BJ (cell line): ENCODE measurements at places on chromosomes 6 and 20.

DNA sequence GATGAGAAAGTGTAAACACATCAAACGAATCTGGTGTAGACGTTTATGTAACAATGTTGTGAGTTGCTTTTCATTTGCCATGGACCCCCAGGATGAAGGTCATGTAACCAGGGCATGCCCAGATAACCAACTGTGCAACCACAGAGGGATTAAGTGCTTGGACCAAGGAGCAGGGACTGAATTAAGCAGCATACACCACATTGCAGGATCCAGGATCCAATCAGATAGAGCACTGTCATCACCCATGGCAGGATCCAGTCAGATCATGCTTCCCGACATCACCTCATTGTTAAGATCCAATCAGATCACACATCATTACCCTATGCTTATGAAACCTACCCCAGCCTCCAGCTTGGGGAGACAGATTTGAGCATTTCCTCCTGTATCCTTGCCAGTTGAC is 74.3 kb upstream of the RCAN2 start:
- DNase-seq, result no peak

DNA sequence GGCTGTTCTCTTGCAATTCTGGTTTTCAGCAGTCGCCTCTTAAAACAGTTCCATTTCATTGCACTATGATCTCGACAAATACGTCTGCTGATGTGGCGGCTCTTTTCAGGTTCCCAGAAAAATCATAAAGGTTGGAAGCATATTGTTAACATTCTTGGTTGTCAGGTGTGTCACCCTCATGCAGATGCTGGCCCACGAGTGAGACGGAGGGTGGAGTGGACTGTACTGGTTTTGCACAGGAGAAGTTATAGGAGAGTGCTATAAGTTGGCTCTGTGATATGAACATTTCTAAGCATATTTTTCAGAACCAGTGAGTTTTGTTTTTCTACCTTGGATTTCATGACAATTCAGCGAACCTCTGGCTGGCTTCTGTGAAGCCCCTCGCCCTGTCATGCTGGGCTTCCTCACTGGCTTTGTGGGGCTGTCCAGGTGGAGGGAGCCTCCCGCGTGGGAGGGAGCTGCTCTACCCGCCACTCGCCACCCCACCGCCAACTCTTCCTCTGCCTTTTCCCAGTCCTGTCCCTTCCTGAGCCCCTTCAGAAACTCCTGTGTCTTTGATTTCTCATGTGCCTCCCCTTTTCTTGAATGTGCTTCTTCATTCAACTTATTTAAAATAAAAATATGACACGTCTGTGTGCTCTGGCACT is 10.6 kb downstream of the IRF4 start:
- no peak for DNase-seq

GRCh38 chr6:82040405-82041221 is 206.9 kb downstream of the IBTK start:
- DNase-seq, result no peak

GRCh38 chr6:52724042-52724405 is 39.3 kb downstream of the GSTA2 start:
- peak; percentile 29 for DNase-seq

- DNase-seq, result no peak
Observed at GRCh38 chr20:58416835-58417234, 27.8 kb downstream of the VAPB start.

GRCh38 chr6:134077301-134077700 is 24.9 kb upstream of the SLC2A12 start:
- no peak for DNase-seq

DNA sequence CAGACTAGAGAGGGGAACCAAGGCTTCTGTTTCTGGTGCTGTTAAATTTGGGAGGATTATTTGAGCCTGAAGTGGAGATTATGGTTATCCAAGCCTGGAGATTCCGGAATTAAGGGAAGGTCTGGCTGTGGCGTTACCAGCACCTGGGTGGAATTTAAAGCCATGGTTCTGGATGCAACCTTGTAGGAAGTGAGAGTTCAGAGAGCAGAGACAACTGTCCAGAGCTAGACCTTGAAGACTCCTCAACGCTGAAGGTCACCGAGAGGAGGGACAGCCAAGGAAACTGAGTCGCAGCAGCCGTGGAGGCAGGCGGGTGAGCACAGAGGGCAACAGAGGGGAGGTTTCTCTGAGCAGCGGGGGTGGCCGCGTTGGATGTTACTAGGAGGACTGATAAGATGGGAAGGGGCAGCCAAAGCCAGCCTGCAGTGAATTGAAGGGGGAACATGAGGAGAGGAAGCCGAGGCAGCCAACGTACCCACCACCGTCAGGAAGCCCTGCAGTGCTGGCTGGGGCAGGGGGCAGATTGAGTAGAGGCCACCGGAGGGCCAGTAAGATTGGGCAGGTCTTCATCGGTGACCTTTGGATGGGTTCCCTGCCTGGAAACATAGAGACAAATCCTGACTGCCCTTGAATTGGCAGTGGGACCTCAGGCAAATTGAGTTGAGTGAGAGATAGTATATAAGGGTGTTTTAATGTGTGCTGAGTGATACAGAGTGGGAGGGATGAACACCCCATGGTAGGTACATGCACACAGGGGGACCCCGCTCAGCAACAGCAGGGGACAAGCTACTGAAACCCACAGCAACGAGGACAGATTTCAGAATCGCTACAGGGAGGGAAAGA is 90.3 kb downstream of the SNX5 start:
- DNase-seq, result no peak

DNA sequence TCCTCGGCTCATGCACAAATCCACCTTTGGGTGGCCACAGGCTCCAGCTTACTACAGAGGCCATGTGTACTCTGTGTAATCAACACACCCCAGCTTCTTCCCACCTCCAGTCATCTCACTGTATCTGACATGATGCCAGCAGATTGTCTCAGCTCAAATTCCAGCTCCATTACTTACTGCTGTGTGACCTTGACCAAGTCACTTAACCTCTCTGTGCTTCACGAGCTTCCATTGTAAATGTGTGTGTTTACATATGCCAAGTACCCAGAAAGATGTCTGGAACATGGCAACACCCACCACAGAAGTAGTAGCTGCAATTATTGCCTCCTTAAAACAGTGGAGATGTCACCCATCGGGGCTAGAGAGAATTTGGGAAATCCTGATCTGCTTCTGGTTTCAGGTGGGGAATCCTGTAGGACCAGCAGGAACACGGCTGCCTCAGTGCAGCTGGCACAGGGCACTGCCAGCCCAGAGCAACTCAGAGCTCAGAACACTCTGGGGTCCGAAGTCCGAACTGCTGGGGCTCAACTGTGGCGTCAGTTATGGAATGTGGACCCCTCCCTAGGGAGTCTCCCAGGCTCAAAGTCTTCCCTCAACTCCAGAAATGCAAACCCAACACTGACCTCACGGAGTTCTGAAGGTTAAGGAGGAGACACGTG is 21.2 kb upstream of the HLA-B start:
- no peak for DNase-seq

DNA sequence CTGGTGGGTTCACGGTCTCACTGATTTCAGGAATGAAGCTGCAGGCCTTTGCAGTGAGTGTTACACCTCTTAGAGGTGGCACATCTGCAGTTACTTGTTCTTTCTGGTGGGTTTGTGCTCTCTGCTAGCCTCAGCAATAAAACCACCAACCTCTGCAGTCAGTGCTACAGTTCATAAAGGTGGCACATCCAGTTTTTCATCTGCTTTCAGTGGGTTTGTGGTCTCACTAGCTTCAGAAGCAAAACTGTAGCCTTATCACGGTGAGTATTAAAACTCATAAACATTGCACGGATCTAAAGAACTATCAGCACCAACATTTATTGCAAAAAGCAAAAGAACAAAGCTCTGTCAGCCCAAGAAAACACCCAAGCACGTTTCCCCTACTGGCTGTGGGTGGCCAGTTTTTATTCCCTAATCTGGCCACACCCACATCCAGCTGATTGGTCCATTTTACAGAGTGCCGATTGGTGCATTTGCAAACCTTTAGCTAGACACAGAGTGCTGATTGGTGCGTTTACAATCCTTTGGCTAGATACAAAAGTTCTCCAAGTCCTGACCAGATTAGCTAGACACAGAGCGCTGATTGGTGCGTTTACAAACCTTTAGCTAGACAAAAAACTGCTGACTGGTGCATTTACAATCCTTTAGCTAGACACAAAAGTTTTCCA is 3.4 kb upstream of the TMEM14C start:
- DNase-seq, result no peak

GRCh38 chr20:50916257-50916656 is 15.0 kb downstream of the ADNP start:
- no peak for DNase-seq

GRCh38 chr20:38982291-38982690 is 20.1 kb downstream of the DHX35 start:
- no peak for DNase-seq

GRCh38 chr6:159169557-159170332 is 545 bp downstream of the FNDC1 start:
- no peak for DNase-seq

DNA sequence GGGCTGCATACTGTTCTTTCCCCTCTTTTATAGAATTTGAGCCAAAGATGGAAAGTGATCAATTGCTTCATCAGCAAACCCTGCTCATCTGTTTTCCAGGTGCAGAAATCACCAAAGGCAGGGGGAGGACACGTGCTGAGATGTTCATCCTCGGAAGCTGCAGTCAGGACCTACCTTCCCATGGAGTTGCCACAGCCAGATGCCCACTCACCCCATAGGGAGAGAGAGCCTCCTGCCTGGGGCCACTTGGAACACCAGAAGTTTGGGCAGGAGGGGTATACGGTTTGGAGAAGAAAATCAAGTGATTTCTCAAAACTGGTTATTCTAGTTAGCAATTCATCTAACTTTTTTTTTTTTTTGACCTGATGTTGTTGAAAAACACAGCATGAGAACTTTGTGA is 5.3 kb upstream of the CST7 start:
- no peak for DNase-seq

DNA sequence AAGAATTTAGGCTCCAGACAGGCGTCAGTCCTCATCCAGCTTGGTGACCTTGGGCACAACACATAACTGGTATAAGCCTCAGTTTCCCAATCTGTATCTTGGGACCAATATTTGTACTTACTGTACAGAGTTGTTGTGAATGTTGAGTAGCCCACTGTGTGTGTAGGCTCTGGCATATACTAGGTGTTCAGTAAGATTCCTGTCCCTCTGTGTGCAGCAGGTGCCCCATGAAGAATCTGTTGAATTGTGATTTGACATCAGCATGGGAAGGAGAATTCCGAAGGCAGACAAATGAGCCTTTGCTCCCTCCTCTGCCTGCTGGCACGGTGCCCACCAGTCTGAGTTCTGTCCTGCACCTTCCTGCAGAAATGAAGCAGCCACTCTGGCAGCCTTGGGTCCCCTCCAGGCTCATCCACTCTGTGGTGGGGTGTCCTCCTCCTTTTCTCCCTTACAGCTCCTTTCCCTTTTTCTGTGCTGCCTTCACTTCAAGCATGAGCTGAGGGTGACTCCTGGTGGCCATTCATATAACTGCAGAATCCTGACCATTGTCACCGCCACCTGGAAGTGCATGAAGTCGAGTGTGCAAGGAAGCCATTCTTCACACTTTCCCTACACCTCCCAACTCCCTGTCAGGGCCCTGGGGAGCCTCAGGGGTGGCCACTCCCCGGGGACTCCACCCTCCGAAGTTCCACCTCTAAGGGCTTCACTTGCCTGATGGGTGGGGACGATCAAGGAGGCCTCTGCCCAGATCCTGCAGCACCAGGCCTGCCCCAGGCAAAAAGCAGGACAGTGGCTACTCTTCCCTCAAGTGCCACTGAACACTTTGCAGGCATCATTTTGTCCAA is 48.2 kb downstream of the MRPL14 start:
- DNase-seq, result no peak

- DNase-seq, result no peak
Observed at GRCh38 chr20:24812373-24812772, 136.7 kb upstream of the CST7 start.

GRCh38 chr6:148069256-148069655 is 273.4 kb upstream of the SASH1 start:
- no peak for DNase-seq

GRCh38 chr6:100426241-100426640 is 38.5 kb downstream of the SIM1 start:
- no peak for DNase-seq

- DNase-seq, result no peak
Observed at GRCh38 chr6:111992851-111993250, 61.1 kb upstream of the CCN6 start.

GRCh38 chr20:64176551-64176950 is 12.3 kb downstream of the MYT1 start:
- no peak for DNase-seq

- no peak for DNase-seq
Observed at GRCh38 chr20:50286174-50286511, 95.5 kb downstream of the CEBPB start.

GRCh38 chr20:6868861-6869260 is 101.4 kb downstream of the BMP2 start:
- no peak for DNase-seq

- DNase-seq, result peak; percentile 38
Observed at GRCh38 chr6:28225056-28225834, at the start of gene ZSCAN9. ZSCAN9 (plus strand) TSS chr6:28225275; CDS start chr6:28227085, 1,810 bp downstream.

DNA sequence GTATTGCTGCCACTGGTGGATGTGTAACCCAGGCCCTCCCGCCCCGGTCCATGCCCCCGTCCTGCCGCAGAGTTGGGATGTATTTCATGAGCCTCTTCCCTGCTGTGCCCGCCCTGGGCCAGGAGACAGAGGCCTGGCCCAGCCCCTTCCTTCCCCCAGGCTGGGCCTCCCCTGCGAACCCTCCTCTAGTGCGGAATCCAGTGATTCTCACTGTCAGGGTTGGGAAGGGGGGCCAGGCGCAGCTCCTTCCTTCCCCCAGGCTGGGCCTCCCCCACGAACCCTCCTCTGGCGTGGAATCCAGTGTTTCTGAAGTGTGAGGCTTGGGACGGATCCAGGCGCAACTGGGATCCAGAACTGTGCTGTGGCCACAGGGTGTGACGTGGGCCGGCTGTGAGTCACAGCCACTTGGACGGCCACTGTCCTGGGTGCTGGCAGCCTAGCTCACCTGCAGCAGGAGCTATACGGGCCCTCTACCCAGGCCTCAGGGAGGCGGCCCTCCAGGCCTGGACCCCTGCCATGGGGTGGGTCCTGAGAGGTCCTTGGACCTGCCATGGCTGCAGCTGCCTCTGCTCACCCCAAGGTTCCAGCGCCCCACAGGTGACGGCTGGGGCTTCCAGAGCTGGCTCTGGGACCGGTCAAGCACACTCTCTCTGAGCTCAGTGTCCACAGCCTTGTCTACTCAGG is 28.3 kb downstream of the COL20A1 start:
- DNase-seq, result peak; percentile 5

- no peak for DNase-seq
Observed at GRCh38 chr6:49969605-49970004, at the start of gene DEFB113. DEFB113 (minus strand) TSS chr6:49969625; CDS start chr6:49969625, 0 bp downstream.
